ENCODE measurements at places on chromosomes 6 and 20.

DNA sequence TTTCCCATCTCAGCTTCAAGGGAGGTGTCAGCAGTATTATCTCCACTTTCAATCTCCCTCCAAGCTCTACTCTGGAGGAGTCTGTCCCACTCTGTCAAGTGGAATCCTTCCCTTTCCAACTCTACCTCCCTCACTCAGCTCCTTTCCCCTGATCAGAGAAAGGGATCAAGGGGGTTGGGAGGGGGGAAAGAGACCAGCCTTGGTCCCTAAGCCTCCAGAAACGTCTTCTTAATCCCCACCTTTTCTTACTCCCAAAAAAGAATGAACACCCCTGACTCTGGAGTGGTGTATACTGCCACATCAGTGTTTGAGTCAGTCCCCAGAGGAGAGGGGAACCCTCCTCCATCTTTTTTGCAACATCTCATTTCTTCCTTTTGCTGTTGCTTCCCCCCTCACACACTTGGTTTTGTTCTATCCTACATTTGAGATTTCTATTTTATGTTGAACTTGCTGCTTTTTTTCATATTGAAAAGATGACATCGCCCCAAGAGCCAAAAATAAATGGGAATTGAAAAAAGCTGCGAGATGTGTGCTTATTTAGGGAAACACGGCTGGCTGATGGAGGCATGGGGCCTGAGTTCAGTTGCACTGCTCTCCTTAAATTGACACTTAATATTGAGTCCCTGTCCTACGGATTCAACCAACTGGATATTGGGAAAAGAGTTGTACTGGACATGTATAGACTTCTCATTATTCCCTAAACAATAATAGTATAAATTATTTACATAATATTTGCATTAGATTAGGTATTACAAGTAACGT is 4.9 kb downstream of the TUBB start:
- no peak for DNase-seq

GRCh38 chr20:59006864-59007664 is at the start of gene CTSZ:
TSS of gene CTSZ (minus strand) at chr20:59007254. CDS start at chr20:59007128, 126 bp downstream.
- DNase-seq, result no peak

- no peak for DNase-seq
These were observed 28.8 kb downstream of the EPB41L1 start for GRCh38 chr20:36183155-36183944.

- no peak for DNase-seq
These were observed 3.2 kb upstream of the PPP1R3G start for GRCh38 chr6:5081955-5082354.

DNA sequence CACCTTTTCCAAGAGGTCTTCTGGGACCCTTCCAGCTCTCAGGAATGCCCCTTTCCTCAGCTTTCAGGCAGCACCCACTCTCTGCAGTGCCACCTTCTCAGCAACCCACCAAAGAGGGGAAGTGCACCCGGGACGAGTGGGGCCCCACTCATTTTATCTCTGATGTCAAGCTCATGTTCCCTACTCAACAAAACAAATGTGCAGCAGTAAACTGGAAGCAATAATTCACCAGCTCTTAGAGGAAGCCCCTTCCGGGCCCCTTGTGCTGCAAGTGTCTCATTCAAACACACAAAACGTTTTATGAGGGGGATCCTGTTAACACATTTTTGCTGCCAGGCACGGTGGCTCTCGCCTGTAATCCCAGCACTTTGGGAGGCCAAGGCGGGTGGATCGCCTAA is 13.6 kb downstream of the GFOD1 start:
- no peak for DNase-seq

DNA sequence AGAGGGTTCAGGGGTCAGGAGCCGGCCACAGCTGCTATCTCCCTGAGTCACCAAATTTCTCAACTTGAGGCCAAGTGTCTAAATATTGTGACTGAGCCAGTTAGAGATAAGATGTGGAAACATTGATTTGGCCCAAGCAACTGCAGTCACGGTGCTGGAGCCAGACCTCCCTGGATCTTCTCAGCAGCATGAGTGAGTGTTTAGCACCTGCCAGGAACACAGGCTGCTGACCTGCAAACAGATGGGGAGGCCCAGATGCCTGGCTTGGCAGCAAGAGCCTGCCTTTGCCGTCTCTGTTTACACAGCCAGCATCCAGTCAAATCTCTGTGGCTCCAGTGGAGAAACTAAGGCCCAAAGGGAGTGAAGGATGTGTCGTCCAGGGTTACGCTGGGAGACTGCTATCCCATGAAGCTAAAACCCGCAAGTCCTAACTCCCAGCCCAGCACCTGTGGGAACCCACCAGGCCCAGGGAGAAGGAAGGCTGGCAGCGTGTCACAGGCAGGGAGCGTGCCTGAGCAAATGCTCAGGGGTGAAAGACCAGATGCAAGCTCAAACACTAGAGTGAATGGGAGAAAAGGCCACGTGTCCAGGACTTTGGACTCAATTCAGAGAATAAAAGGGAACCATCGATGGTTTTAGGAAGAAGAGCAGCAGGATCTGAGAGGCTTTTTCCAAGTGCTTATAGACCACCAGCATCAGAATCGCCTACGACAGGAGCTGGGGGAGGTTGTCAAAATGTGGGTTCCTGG is 15.9 kb upstream of the PTGIS start:
- no peak for DNase-seq

DNA sequence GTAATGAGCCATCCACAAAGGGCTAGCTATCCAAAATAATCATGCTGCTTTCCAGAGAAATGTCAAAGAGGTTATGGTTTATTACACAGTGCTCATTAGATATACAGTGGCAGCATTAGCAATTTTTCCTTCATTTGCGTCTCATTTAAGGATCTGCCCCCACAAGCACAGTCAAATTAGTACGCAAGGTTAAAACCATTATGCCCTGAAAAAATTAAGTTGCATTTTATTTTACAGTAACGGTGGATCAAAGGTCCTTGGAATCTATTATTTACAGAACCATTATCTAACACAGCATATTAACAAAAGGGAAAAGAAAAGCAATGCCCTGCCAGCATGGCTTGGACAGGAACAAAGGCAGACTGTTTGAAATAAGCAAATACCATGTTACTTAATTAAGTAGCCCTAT is 144.8 kb downstream of the PDSS2 start:
- DNase-seq, result no peak

DNA sequence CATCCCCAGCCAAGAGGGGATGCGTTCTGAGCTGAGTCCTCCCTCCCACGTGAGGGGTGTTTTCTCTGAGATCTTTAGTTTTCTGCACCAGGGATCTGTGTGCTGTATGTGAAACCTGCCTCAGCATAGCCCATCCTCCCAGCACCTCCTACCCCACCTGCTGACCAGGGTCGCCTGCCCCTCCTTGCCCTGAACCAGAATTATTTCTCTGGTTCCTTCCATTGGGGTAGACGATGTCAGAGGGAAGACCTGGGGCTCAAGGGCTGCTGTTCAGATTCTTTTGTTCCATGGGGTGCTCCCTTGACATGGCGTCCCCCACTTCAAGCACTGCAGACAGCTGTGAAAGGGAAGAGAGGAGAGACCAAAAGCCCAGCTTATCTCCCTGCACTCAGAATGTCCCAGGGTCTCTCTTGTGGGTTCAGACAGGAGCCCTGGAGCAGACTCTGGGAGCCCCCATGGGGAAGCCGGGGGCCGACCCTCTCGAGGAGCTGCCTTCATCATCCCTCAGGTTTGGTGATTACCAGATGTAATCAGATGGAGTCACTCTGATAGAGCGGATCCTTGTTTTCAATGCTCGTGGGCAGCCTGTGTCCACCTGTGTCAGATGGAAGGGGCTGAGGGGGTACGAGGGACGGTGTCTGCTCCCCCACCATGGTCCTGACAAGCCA is 74.3 kb downstream of the ERMARD start:
- no peak for DNase-seq

GRCh38 chr6:154301086-154301625 is 55.4 kb downstream of the IPCEF1 start:
- DNase-seq, result no peak

DNA sequence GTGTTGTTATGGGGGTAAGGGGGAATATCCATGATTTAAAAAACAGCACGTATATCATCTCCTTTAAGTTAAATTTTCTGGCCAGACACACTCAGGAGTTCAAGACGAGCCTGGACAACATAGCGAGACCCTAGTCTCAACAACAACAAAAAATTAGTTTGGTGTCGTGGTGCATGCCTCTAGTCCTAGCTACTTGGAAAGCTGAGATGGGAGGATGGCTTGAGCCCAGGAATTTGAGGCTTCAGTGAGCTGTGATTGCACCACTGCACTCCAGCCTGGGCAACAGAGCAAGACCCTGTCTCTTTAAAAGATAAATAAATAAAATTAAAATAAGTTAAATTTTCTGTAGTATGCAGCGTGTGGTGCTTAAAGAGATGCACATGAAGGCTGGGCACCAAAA is 31.5 kb upstream of the SRSF6 start:
- no peak for DNase-seq

GRCh38 chr6:132133736-132134445 is 182.7 kb upstream of the CCN2 start:
- DNase-seq, result no peak

GRCh38 chr6:19472850-19473249 is 364.3 kb upstream of the ID4 start:
- DNase-seq, result no peak

- DNase-seq, result no peak
These were observed 80.9 kb upstream of the PHACTR2 start for GRCh38 chr6:143596866-143597265.

GRCh38 chr6:48212501-48212900 is 101.5 kb upstream of the PTCHD4 start:
- DNase-seq, result no peak

GRCh38 chr20:31573555-31574321 is 31.4 kb upstream of the ID1 start:
- DNase-seq, result no peak

DNA sequence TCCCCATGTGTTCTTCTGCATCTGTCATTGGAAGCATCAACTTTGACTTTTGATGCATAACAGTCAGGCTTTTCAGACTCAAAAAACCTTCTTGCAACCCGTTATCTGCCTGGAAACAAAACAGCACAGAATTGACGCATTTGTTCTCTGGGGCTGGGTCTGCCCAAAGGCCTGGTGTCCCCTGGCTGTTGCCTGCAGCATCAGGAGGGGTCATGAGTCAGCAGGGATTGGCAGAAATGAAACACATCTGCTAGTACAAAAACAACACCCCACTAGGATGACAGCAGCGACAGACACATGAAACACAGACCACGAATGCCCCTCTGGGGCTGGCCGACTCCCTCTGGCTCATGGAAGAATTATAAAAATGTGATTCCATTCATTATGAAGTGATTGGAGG is 157.6 kb upstream of the INSM1 start:
- no peak for DNase-seq

DNA sequence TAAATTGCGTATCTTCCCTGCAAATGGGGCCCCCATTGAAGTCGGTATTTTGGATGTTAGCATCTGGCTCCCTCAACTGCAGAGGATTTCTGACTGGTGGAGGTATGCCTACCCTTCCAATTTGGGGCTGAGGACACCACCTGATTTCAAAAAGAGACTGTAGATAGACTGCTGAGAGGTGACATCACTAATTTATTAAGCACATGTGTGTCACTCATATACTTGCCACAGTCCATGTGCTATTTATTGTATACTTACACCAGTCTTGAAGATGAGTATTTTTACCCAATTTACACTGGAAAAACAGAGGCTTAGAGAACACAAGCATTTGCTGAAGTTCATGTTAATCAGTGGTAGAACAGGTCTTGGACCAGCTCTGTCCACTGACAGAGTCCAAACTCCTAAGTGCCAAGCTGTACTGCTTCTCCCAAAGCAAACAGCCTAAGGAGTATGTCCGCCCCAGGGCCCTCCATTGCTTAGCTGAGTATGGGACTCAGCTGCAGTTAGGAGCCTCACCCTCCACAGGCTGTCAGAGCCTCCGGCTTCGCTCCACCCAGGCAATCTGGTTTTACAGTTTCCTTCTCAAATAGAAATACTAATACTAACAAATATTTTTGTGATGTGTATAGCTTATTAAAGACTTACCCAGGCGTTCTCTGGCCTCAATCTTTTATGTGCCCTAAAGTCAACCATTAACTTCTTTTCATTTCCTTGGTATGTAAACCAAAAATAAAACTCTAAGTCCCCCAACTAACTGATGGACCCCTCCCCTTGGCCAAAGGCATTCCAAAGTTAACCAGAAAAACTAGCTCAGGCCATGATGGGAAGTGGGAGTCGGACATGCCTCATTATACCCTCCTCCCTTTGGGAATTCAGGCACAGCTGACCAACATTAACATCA is 17.5 kb downstream of the RIN2 start:
- no peak for DNase-seq

Data from iPS DF 19.7 (cell line).